ENCODE measurements at places on chromosomes 4 and X. TPM values are rescaled to one million over a fixed set of nuclear protein-coding genes. Genes with fewer than 3 reads are reported as not detected.

NWD2 gene
- total RNA-seq: not detected

RENBP gene
- 5.4 TPM for total RNA-seq

TRAPPC2 gene
- total RNA-seq: 13.9 TPM

LDB2 gene
- total RNA-seq: 40.6 TPM

DUX4 gene
- not detected for total RNA-seq

SH3D19 gene
- 31.4 TPM for total RNA-seq

DNA sequence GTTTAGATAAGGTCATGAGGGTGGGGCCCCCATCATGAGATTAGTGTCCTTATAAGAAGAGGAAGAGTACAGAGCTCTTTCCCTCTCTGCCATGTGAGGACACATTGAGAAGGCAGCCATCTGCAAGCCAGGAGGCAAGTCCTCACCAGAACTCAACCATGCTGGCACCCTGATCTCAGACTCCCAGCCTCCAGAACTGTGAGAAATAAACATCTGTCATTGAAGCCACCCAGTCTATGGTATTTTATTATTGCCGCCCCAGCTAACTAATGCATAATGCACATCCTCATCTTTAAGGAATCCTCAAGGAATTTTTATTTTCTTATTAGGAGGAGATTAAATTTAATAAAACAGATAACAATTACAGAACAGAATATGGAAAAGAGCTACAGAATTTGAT is 16.7 kb upstream of the EXOSC9 start:
- H3K4me3 ChIP-seq: no peak overlapping the region
- no peaks in the 10 kb centered on the region for H3K36me3 ChIP-seq
- DNase-seq: no peak
- H3K27ac ChIP-seq: peak overlapping the region; percentile 94

DNA sequence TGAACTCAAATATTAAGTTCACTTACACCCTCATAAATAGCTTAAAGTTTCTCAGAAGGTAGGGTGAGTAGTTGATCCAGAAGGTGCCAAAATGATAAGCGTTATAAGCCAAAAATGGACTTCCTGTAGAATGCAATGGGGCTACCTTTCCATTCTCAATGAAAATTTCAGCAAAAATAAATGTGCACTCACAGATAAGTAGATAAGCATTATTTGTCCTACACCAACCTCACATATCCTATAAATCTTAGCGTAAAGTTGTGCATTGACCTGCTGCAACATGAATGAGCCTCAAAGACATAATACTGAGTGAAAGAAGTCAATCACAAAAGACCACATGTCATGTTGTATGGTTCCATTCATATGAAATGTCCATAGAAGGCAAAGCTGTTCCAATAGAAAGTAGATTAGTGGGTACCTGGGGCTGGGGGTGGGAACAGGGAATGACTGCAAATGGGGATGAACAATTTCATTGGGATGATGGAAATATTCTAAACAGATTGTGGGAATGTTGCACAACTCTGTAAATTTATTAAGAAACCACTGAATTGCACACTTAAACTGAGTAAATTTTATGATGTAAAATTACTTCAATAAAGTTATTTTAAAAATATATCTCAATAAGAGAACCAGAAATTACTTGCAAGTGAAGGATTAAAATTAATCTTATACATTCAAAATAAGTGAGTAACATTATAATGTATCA is 100.9 kb downstream of the AMELX start:
- no peaks in the 10 kb centered on the region for H3K27me3 ChIP-seq
- no peak for DNase-seq
- H3K36me3 ChIP-seq: no peaks in the 10 kb centered on the region
- no peaks in the 10 kb centered on the region for H3K4me1 ChIP-seq

GRCh38 chrX:132968296-132968949 is 10.0 kb upstream of the HS6ST2 start:
- no peaks in the 10 kb centered on the region for H3K27me3 ChIP-seq
- no peak overlapping the region for H3K4me3 ChIP-seq
- no peaks in the 10 kb centered on the region for H3K36me3 ChIP-seq
- DNase-seq: no peak

- H3K27me3 ChIP-seq: no peaks in the 10 kb centered on the region
- no peaks in the 10 kb centered on the region for H3K4me1 ChIP-seq
- no peak for DNase-seq
- H3K36me3 ChIP-seq: no peaks in the 10 kb centered on the region
- H3K27ac ChIP-seq: no peak overlapping the region
- no peak overlapping the region for H3K4me3 ChIP-seq
Observed at GRCh38 chr4:120809518-120809917, 113.0 kb downstream of the PRDM5 start.

DNA sequence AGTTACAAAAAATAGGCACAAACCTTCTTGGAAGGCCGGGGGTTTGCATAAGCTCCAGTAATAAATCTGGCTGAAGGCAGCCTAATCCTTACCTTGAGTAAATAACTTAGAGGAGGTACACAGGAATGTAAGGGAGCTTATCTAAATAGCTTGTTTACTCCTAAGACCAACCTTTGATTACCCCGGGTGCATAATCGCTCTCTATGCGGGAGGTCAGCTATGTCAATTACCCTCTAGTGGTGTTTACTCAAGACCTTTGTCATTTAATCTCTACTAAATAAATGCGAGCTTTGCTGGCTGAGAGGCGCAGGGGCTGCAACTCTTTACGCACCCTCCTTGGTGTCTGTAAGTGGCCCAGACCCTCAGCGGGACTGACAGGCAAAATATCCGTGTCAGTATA is 50.2 kb upstream of the MAP9 start:
- no peak overlapping the region for H3K27ac ChIP-seq
- DNase-seq: no peak
- H3K36me3 ChIP-seq: no peaks in the 10 kb centered on the region
- no peak overlapping the region for H3K4me3 ChIP-seq
- H3K27me3 ChIP-seq: no peaks in the 10 kb centered on the region
- no peaks in the 10 kb centered on the region for H3K4me1 ChIP-seq

- H3K4me1 ChIP-seq: peaks cover 6% of the 10 kb centered on the region
- H3K27ac ChIP-seq: no peak overlapping the region
- no peak for DNase-seq
- H3K27me3 ChIP-seq: no peaks in the 10 kb centered on the region
Observed at GRCh38 chrX:10525381-10526120, 94.8 kb downstream of the MID1 start.

DNA sequence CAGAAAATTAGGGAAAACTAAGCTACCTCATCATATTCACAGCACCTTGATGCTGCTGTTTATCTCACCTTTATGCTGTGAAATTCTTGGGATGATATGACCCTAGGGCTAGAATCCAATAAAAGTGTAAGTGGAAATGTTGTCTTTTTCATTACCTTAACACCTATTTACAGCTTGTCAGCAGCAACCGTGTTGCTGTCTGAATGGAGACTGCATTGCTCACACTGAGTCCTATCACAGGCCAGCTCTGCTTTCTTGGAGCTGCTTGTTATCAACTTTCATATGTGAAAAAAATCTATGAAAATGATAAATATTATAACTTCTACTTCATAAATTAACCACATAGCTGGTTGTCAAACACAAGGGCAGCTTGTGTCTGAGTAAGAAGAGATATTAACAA is 789.5 kb downstream of the TECRL start:
- H3K36me3 ChIP-seq: no peaks in the 10 kb centered on the region
- no peaks in the 10 kb centered on the region for H3K4me1 ChIP-seq
- no peaks in the 10 kb centered on the region for H3K27me3 ChIP-seq
- no peak overlapping the region for H3K27ac ChIP-seq

- H3K27ac ChIP-seq: no peak overlapping the region
- no peaks in the 10 kb centered on the region for H3K4me1 ChIP-seq
- H3K27me3 ChIP-seq: no peaks in the 10 kb centered on the region
- H3K36me3 ChIP-seq: no peaks in the 10 kb centered on the region
- no peak overlapping the region for H3K4me3 ChIP-seq
Observed at GRCh38 chrX:107848591-107848990, 22.9 kb downstream of the MID2 start.

DNA sequence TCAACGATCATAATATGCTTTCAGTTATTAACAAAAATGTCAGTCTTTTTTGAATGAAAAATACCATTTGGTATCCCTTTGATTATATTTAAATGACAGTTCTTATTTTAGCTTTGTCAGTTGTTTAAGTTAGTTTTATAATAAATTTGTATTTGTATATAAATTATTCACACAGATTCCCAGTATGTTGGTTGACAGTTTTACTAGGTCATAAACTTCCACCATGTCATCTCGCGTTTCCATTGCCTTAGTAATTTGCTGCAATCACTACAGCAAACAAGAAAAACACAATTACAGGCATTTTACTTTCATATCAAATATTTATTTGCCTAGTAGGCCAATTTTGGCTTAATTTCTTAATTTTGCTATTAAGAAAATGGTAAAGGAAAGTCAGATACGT is 109.6 kb upstream of the ANK2 start:
- H3K4me3 ChIP-seq: no peak overlapping the region
- H3K4me1 ChIP-seq: no peaks in the 10 kb centered on the region
- DNase-seq: no peak

GRCh38 chr4:48804584-48805301 is 24.7 kb upstream of the FRYL start:
- no peaks in the 10 kb centered on the region for H3K4me1 ChIP-seq
- no peak overlapping the region for H3K4me3 ChIP-seq
- DNase-seq: no peak
- no peak overlapping the region for H3K27ac ChIP-seq

GRCh38 chr4:163109967-163110366 is 56.7 kb downstream of the NAF1 start:
- no peaks in the 10 kb centered on the region for H3K36me3 ChIP-seq
- no peak for DNase-seq
- no peak overlapping the region for H3K27ac ChIP-seq
- H3K4me3 ChIP-seq: no peak overlapping the region

- H3K4me3 ChIP-seq: no peak overlapping the region
- DNase-seq: no peak
- no peaks in the 10 kb centered on the region for H3K4me1 ChIP-seq
Observed at GRCh38 chr4:128145727-128146126, 84.6 kb downstream of the LARP1B start.

GRCh38 chr4:37999000-37999716 is 39.0 kb downstream of the PTTG2 start:
- H3K4me3 ChIP-seq: no peak overlapping the region
- no peaks in the 10 kb centered on the region for H3K36me3 ChIP-seq
- H3K27ac ChIP-seq: no peak overlapping the region
- DNase-seq: no peak

- peaks cover 24% of the 10 kb centered on the region for H3K4me1 ChIP-seq
- peak overlapping the region; percentile 74 for H3K27ac ChIP-seq
- no peak overlapping the region for H3K4me3 ChIP-seq
- no peaks in the 10 kb centered on the region for H3K27me3 ChIP-seq
Observed at GRCh38 chr4:87038837-87039615, 104.2 kb downstream of the AFF1 start.

DNA sequence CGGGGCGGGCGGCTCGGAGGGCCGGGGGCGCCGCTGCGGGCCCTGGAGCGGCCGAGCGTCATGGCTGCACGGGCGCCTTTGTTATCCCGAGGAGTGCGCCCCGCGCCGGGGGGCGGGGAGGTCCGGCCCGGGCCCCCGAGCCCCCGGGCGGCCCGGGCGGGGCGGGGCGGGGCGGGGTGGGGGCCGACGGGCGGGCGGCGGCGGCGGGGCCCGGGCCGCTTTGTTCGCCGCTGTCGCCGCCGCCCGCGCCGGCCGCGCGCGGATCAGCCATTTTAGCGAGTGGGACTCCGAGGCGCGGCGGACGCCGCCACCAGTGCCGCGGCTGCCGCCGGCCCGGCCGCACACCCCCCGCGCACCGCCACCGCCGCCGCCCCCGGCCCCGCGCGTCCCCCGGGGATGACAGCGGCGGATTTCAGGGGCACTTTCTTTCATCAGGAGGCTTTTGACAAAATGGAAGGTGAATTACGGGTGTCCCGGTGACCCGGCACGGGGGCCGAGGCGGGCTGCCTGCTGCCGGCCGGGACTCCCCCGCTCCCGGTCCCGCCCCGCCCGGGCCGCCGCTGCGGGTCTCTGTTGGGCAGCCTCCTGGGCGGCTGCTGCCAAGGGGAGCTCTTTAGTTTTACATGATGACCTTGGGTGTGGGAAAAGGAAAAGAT is 1.2 kb downstream of the HMGB3 start:
- peak overlapping the region; percentile 13 for H3K4me3 ChIP-seq
- no peak for DNase-seq
- no peaks in the 10 kb centered on the region for H3K27me3 ChIP-seq
- H3K4me1 ChIP-seq: no peaks in the 10 kb centered on the region
- H3K36me3 ChIP-seq: no peaks in the 10 kb centered on the region
- no peak overlapping the region for H3K27ac ChIP-seq

GRCh38 chr4:176953021-176953420 is 160.3 kb upstream of the VEGFC start:
- H3K27me3 ChIP-seq: no peaks in the 10 kb centered on the region
- no peak overlapping the region for H3K27ac ChIP-seq

GRCh38 chr4:4343038-4343437 is 43.9 kb upstream of the NSG1 start:
- H3K36me3 ChIP-seq: no peaks in the 10 kb centered on the region
- no peak overlapping the region for H3K4me3 ChIP-seq
- no peak for DNase-seq
- H3K27me3 ChIP-seq: peaks cover 4% of the 10 kb centered on the region

DNA sequence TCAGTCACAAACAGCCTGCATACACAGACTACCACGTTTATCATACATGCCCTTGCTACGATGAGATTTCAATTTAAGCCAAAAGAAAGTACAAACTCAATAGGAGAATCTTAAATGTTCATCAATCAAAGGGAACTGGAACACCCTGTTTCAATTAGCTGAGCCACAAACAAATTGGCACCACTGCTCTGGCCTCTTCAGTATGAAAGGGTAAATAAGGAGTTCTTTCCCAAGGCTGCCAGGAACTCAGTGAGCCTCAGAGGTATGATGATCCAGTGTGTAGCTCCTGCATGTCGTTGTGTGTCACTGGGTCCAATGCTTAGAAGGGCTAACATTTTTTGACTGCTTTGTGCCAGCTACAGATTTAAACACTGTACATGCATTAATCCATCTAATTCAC is 5.4 kb downstream of the RNF150 start:
- peaks cover 2% of the 10 kb centered on the region for H3K4me1 ChIP-seq
- H3K36me3 ChIP-seq: no peaks in the 10 kb centered on the region
- no peak overlapping the region for H3K4me3 ChIP-seq
- no peak overlapping the region for H3K27ac ChIP-seq
- DNase-seq: no peak

DNA sequence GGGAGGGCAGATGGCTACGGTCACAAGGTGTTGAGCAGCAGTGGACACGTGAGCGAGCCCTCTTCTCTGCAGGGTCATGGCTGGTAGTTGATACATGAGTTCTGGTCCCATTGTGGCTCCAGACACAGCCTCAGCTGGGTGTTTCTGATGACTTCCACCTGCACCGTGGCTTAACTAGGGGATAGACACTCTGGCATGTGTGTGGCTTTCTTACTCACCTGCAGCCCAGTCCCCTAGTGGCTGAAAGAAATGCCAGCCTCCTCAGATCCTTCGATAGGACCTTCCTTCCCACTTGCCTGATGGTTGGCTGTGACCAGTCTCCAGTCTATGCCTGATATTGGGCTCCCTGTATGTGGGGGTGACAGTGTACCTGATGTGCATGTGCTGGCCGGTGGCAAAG is 5.0 kb downstream of the GPR78 start:
- no peaks in the 10 kb centered on the region for H3K36me3 ChIP-seq
- H3K4me1 ChIP-seq: no peaks in the 10 kb centered on the region
- no peak overlapping the region for H3K27ac ChIP-seq
- H3K27me3 ChIP-seq: peaks cover 3% of the 10 kb centered on the region
- no peak for DNase-seq

- H3K4me3 ChIP-seq: peak within 1 kb of the TSS; percentile 52
- H3K27ac ChIP-seq: no peak within 1 kb of the TSS
- H3K36me3 ChIP-seq: no peaks in the 10 kb centered on the region
- DNase-seq: peak; percentile 77
- H3K4me1 ChIP-seq: no peaks in the 10 kb centered on the region
Observed at GRCh38 chrX:11665168-11666111, at the start of gene ARHGAP6. Gene ARHGAP6, minus strand, starts transcription at chrX:11665920. Its CDS starts 1,092 bp downstream, at chrX:11664828.
